ENCODE measurements at places on chromosomes 7 and 10.

GRCh38 chr10:132467464-132468149, 70.0 kb upstream of the INPP5A start:
- DNase-seq, result no peak

GRCh38 chr7:738723-739454, 11.8 kb upstream of the PRKAR1B start:
- no peak for DNase-seq

- DNase-seq, result no peak
Measured at GRCh38 chr10:44258019-44258418, 126.9 kb downstream of the CXCL12 start.

DNA sequence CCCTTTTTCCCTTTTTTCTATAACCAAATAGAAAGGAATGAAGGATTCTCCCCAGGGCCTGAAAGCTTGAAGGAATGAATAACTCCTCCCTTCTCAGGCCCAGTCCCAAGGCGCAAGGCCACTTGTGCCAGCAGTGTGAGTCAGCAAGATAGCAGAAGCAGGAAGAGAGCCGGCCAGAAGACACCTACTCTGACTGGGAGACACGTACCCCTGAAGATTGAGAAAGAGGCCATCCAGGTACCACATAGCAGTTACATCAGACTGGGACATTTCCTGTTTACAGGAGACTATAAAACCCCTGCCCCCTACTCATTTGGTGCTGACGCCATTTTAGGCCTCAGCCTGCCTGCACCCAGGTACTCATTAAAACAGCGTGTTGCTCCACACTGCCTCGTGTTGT, 65.5 kb downstream of the LRRC17 start:
- no peak for DNase-seq

DNA sequence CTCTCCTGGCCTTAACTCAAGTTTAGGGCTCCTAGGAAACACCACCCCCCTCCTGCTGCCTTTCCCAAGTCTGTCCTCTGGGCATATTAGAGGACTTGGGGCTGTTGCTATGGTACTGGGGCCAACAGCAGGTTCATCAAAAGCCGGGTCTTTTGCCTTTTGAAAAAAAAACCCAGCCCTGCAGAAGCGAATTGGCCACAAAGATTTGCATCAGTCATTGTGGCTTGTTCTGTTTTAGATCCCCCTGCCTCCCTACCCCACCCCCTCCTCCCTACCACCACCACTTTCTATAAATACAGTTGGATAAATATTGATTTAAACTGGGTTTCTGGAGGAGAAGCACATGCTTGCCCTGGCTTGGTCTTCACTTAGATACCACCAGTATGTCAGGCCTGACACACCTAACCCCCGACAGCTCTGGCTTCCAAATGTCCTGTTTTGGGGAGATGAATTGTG, 7.0 kb downstream of the MXI1 start:
- DNase-seq, result no peak

GRCh38 chr7:106415433-106415832, 130.7 kb upstream of the NAMPT start:
- DNase-seq, result no peak
